ENCODE measurements at places on chromosomes 1 and 21.

GRCh38 chr1:31715087-31715872, 11.5 kb upstream of the COL16A1 start:
- DNase-seq, result peak; percentile 72

DNA sequence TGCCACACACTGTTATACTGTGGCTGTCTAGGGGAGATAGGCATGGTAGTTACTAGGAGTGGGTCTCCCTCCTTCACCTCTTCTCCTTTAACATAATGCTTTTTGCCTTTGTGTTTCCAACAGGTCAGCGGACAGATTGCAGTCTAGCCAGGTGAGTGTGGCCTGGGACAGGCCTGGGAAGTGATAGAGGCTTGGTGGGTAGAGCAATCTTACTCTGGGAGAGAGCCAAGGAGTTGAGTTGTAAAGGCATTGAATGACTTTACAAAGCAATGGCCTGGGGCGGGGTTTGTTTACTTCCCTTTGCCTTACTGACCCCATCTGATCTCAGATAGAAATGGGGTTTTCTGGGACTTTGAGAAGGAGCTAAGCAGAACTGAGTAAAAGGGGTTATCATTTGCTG, 51.0 kb upstream of the IKBKE start:
- DNase-seq, result peak; percentile 54

GRCh38 chr1:42739753-42740700, at the start of gene CLDN19:
Gene CLDN19 (minus strand): TSS chr1:42740236. CDS start chr1:42740063, 173 bp downstream.
- DNase-seq, result no peak

- DNase-seq, result no peak
Measured at GRCh38 chr1:32197837-32198236, 2.6 kb upstream of the CCDC28B start.

DNA sequence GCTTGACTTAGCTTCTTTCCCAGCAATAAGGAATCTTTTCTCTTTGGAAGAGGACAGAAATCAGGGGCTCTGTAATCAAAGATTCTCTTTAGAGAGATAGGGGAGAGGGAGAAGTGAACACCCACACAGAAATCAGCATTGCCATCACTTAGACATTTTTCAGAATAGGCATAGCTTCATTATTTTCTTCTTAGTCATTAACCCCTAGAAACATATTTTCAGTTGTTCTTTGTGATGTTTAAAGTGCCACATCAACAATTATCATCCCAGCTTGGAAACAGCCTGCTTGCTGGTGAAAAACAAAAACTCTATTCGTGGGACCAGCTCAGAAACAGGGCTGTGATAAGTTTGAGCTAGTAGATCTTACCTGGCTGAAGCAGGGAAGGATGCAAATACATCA, 88.3 kb upstream of the SLC44A3 start:
- no peak for DNase-seq

DNA sequence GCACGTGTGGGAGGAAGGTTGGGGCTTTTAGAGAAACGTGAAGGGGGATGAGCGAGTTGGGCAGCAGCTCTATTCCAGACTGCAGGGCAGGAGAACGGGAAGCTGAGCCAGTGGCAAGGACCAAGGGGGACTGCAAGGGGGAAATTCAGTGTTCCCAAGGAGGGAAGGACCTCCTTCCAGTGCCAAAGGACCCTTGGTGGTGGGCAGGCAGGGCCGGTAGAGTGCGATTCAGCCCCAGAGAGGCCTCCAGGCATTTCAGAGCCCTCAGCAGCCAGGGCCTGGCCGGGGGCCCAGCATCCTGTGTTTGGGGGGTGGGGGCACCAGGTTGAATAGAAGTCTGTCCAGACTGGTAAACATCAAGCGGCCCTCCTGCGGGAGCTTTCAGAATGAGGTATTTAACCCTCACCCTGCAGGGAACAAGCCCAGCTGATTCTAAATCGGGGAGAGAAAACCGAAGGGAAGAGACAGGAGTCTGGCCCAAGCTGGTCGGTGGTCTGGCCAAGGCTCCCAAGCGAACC, 2.3 kb downstream of the COL9A2 start:
- no peak for DNase-seq

DNA sequence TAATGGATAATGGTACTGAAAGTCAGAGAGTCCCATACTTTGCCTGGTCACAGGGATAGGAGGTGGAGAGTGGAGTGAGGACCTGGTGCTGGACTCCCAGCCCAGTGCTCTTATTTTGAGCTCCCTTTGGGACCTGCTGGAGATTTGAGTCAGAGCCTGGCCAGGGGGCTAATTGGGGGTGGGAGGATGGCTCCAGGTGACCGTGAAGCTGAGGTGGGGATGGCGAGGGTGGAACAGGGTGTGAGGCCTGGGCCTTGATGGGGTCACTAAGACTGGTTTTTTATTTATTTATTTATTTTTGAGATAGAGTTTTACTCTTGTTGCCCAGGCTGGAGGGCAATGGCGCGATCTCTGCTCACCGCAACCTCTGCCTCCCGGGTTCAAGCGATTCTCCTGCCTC, 17.8 kb downstream of the AMPD2 start:
- no peak for DNase-seq

- no peak for DNase-seq
Measured at GRCh38 chr1:55695151-55695550, 480.0 kb upstream of the USP24 start.

GRCh38 chr1:44213222-44214112, at the start of gene DMAP1:
Gene DMAP1 (plus strand): TSS chr1:44213471. CDS start chr1:44213754, 283 bp downstream.
- DNase-seq, result peak; percentile 88

GRCh38 chr1:100626397-100626796, 88.5 kb downstream of the GPR88 start:
- DNase-seq, result no peak

GRCh38 chr21:35048183-35048601, 910 bp downstream of the RUNX1 start:
- DNase-seq, result no peak

GRCh38 chr1:12124693-12125421, 41.9 kb upstream of the TNFRSF1B start:
- DNase-seq, result peak; percentile 78

- DNase-seq, result peak; percentile 63
Measured at GRCh38 chr1:42756956-42757891, 9.6 kb downstream of the P3H1 start.

DNA sequence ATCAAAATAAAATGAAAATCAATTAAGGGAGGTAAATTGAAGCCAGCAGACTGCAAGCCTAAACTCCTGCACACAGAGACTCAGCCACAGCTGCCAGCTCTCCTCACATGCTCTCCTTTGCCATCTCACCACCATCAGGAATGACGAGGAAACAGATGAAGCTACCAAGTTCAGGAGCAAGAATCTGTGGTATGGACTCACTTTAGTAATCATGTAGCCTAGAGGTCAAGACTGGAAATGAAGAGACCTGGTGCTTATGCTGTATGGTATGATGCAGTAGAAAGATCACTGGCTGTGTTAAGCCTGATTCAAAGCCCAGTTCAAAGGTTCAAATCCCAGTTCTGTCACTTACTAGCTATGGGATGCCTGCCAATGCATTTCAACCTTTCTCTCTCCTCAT, 78.9 kb upstream of the CAMK1G start:
- DNase-seq, result no peak

All from LoVo (cell line).